ENCODE measurements at places on chromosomes 13 and 19.

GRCh38 chr13:38767506-38768265 lies 80.8 kb downstream of the FREM2 start:
- no peak for DNase-seq

GRCh38 chr13:102846261-102847015 lies 606 bp downstream of the ERCC5 start:
- DNase-seq = no peak

DNA sequence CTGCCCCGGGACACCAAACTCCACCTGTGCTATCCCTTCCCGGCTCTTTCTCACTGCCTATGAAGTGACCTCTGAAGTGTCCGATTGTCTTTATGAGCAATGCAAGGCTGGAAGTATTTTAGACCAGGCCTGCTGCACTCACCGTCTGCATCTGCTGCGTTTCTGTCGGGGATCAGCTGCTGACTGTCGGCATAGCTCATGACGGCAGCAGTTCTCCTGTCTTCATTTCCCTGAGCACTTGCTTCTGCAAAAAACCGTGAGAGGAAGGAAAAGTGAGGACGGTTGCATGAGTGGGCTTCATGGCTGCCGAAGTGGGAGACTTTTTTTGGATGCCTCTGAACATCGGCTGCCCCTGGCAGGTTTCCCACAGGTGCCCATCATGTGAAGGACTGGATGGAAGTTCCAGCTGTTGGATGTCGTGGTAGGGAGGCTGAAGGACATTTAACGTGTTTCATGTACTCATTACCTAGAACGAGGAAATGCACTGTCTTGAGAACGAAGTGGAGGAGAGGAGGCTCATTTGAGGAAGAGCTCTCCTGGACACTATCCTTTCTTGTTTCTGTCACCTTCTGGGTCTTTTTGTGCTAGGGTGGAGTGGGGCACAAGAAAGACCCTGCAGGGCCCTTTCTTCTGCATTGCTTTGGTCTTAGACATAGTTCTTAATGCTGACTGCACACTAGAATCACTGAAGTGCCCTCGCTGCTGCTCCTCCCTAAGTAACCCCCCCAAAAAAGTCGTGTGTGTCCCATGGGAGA lies 94.7 kb downstream of the RNASEH2B start:
- no peak for DNase-seq

GRCh38 chr13:44899967-44900366 lies 89.3 kb downstream of the NUFIP1 start:
- peak; percentile 2 for DNase-seq

- no peak for DNase-seq
These were observed 131.6 kb downstream of the OLFM4 start for GRCh38 chr13:53160211-53160610.

All from NCI-H510A (cell line).